Choroid plexus epithelial cell (primary cell): ENCODE measurements at places on chromosomes 2 and 18.

- DNase-seq: no peak
These were observed 830 bp downstream of the CYB5A start for GRCh38 chr18:74290794-74291471.

DNA sequence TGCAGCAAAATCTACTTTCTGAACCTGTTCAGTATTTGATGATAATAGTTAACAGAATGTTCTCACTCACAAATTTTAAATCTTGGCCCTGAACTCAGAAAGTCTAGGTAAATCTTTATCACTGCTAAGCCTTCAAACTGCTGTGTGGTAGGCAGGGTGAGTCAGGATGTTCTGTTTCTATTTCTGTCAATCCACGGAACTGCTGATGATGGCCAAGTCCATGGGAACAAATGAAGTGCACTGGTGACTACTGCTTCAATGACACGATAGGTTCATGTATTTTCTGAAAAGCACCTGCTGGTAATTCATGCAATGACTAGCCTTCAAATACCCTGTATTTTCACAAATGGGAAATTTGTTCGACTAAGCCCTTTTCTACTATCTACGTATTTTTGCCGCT lies 14.2 kb downstream of the NIFK start:
- peak; percentile 78 for DNase-seq

- peak; percentile 65 for DNase-seq
These were observed 205.9 kb upstream of the STK17B start for GRCh38 chr2:196376984-196377877.

GRCh38 chr2:176103742-176104315 lies 3.3 kb upstream of the HOXD11 start:
- DNase-seq: no peak

GRCh38 chr18:2914881-2915240 lies 68.1 kb downstream of the EMILIN2 start:
- DNase-seq: no peak

- peak; percentile 27 for DNase-seq
These were observed 189.3 kb downstream of the CLIP4 start for GRCh38 chr2:29304399-29305060.

GRCh38 chr2:232528746-232529460 lies 2.9 kb downstream of the CHRND start:
- no peak for DNase-seq

DNA sequence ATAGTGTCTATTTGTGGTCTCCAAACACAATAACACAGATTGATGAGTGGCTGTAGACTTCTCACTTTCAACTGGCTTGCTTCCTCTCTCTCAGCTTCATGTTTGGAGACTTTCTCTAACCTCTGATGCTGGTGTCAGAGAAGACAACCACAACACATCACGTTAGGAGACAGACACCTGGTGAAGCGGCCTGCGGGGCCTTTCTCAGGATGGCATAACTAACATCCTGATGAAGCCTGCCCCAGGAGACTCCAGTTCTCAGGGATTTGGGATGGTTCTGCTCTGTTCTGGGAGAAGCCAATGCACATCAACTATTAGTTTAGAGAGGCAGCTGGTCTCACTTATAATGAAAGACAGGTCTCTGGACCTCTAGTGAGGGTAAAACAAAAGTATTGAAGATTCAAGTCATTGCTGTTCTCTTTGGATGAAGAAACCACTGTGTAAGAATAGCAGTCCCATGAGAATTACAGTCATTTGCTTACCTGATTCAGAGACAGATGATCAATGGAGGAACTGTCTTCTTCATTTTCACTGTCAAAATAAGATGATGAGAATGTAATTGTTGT lies 2.0 kb downstream of the IL1A start:
- no peak for DNase-seq

DNA sequence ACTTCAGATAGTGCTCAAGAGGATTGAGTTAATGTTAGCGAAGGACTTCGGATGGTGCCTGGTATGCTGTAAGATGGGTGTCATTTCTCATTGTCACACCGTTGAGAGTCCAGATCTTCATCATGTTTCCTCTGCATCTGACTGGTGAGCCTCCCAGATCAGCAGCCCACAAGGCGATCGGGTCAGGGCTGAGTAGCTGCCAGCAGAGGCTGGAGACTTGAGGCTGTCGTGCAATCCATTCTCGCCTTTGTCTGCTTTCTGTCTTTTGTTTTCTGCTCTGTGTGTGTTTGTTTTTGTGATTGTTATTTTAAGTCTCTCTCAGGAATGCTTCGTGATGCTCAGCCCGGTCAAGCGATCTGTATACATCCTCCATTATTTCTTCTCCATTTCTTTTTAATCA lies 95.8 kb downstream of the TGOLN2 start:
- DNase-seq: no peak

DNA sequence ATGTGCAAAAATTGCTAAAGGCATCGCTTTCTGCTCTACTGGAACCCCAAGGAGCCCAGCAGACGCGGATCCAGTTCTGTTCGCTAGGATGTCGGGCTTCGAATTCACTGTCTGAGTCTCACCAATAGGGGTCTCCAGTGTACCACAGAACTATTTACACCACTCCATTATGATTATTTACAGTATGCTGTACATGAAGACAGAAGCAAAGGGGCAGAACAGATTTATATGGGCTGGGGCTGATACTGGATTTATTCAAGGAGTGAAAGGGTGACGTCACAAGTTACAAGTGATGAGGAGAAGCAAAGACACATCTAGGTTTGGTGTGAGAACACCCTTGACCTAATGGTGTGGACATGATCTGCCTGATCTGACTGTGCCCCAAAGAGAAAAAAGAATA lies 185.3 kb upstream of the ATP5MC3 start:
- DNase-seq: peak; percentile 68

DNA sequence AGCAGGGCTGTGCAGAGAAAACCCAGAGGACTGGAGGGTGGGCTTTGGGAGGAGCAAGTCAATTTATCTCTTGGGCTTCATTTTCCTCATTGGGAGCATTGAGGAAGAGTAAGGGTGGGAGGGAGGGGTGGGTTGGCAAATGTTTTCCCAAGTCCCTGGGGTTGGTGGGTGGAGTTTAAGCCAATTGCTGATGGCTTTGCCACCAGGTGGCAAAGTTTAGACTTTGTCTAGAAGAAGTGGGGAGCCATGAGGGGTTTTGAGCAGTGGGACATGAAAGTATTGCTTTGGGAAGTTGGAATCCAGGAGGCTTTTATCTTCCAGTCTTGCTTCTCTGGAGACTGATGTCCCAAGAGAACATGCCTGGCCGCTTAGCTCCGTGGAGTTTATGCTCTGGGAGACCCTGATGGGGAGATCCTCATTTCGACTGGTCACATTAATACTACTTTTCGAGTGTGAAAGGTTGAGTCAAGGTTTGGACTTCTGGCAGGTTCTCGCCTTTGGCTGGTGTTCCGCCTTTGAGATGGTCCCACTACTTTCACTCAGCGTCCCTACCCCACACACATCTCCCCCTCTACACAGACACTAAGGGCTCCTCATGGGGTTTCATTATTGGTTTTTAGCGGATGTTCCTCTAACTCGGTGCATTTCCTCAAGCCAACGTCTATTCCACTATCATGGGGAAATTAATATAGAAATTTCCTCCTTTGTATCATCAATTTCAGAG lies 126.7 kb downstream of the PRKCE start:
- no peak for DNase-seq

DNA sequence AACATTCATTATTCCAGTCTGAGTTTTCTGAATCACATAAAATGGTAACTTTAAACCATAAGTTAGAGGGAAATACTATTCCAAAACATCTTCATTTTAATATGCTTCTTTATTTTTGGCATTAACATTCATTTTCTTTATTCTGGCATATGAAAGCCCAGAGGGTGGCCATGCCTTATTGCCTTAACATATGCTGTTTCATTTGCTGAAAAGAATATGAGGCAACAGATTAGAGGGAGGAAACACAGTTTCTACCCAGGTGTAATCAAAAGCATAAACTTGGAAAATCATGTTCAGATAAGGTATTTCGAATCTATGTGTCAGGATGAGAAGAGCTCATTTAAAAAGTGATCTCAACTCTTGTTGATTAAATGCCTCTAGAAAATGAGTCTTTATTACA lies 379.9 kb upstream of the DSEL start:
- no peak for DNase-seq

DNA sequence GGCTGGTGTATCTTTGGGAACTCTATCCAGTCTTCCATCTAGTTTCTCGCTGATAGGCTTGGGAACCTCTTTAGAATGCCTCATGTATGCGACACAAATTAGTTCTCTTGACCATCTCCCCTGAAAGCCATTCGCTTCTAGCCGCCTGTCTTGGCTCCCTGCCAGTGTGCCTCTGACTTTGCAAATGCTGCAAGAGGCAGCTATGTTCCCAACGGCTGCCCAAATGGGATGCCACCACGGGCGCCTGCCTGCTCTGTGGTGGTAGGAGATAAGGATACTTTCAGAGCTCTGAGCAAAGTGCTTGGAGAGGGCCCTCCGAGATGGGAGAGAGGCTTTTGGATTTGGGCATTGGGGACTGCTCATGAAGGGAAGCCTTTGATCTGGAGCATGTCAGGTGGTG lies 77.7 kb upstream of the IGFBP5 start:
- DNase-seq: no peak

DNA sequence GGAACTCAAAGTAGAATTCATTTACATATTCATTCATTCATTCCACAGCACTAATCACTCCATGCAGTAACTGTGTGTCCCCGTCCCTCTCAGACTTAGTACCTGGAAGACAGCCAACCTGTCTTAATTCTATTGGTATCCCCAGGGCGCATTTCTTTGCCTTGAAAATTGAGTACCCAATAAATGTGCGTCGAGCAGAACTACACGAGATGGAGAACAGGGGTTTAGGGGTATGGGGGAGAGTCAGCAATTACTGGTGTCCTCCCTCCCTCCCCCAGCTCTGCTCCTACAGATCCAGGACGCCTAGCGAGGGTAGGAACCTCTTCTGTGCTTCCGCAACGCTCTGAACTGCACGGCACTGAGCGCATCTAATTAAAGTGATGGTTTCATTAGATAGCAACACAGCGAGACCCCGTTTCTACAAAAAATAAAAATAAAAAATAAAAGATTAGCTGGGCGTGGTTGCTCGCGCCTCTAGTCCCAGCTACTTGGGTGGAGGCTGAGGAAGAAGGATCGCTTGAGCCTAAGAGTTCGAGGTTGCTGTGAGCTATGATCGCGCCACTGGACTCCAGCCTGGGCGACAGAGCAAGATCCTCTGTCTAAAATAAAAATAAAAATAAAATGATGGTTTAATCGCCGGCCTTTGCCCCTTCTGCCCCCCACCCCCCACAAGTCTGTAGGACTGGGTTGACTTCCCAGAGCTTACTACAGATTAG lies 614 bp upstream of the FKBP1B start:
- DNase-seq: no peak

- peak; percentile 78 for DNase-seq
These were observed 2.1 kb downstream of the TMEM247 start for GRCh38 chr2:46481198-46482193.

GRCh38 chr2:74558284-74559230 lies 4.0 kb downstream of the DOK1 start:
- DNase-seq: no peak

GRCh38 chr2:222452422-222452950 lies 28.1 kb downstream of the SGPP2 start:
- DNase-seq: no peak

DNA sequence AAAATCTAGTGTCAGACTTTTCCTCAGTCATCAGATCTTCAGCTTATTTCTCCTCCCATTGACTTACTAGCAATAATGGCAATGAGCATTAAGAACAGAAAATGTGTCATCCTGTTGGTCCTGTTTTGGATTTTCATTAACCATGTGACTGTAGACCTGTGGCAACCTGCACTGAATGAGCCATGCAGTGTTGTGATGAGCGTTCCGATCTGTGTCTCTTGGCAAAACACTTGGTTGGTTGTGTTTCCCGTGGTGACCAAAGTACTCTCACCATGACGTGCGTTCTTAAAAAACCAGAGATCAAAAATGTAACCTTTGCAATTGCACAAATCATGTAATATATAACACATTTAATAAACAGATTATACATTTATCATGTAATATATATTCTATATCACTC lies 138.6 kb downstream of the MAP3K20 start:
- peak; percentile 26 for DNase-seq

- no peak for DNase-seq
These were observed 40.4 kb upstream of the CREG2 start for GRCh38 chr2:101427743-101428142.

- DNase-seq: no peak
These were observed 5.1 kb downstream of the RHOB start for GRCh38 chr2:20451761-20452499.

GRCh38 chr18:12086249-12086648 lies 7.4 kb upstream of the ANKRD62 start:
- DNase-seq: no peak

- no peak for DNase-seq
These were observed 41.8 kb upstream of the AFF3 start for GRCh38 chr2:100184055-100184737.

GRCh38 chr2:175436076-175436475 lies 254.6 kb upstream of the ATP5MC3 start:
- no peak for DNase-seq

GRCh38 chr2:26243470-26244308 lies 743 bp downstream of the HADHA start:
- peak; percentile 53 for DNase-seq

DNA sequence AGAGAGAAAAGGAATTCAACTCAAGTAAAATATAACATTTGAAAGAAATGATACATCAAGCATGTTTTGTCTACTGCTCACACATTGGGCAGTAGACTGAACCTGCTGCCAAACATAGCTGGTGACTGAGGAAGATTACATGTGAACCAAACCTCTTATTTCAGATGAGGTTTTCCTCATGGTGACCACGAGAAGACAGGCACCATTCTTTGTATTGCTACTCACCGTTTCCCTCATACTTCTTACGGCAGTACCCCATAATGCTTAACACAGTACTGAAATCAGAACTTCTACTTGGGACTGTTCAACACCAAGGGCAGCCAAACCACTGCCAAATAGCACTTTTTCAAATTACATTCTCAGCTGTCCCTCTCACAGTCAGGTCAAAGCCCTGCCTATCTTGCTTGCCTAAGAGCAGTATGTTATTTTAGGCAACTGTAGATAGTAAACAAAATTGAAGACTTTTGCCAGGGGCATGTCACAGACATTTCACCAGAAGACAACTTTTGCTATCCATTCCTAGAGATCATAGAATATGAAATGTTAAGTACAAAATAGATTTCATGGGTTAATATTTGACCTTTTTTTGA lies 167.1 kb upstream of the DOK6 start:
- no peak for DNase-seq

DNA sequence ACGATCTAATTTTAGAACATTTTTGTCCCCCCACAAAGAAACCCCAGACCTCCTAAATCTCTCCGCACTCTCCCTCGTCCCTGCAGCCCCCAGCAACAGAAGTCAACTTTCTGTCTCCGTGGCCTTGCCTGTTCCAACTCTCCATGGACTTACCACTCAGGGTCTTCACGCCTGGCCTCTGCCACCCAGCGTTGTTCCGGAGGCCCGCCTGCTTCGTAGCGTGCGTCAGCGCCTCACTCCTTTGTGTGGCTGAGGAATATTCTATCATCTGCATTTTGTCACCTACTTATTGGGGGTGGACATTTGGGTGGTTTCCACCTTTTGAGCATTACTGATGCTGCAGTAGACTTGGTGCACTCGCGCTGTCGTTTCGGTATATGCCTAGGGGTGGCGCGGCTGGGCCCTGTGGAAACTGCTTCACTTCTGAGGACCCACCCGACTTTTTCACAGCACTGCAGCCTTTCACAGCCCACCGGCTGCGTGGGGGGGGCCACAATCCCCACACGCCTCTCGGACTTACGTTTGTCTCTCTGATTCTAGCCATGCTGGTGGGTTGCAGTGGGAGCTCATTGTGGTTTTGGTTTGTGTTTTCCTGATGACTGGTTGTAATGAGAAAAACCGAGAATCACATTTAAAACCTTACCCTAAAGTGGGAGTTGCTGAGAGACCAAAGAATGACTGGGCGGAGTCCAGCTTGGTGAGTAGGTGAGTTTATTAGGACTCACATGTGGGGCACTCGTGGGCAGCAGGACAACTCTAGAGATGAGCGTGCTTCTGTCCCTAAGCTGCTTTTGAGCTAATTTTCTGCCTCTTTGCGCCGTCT lies 1.4 kb upstream of the HSBP1L1 start:
- DNase-seq: no peak
